Left forelimb (tissue), 1 donor: ENCODE measurements at places on chromosomes 4 and X.

DNA sequence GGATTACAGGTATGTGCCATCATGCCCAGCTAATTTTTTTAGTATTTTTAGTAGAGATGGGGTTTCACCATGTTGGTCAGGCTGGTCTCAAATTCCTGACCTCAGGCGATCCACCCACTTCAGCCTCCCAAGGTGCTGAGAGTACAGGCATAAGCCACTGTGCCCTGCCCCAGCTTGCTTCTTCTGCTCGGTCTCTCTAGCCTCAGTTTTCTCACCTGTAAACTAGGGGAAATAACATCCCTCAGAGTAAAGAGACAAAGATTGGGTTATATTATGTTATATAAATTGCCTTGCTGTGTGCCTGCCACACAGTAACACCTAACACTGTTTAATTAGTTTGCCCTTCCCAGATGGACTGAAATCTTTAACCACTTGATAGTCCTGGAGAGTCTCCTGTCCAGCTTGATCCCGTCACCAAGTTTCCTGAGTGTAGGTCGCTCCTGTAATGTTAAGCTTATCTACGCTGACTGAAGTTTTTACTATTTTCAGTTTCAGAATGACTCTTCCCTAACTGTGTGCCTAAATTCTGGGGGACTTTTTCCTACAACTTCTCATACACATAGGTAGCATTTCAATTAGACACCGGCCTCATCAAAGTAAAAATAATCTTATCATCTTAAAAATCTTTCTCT lies 412.7 kb upstream of the TENM3 start:
- no peak for DNase-seq

- DNase-seq: no peak
Measured at GRCh38 chr4:113837397-113837796, 75.9 kb upstream of the CAMK2D start.

- DNase-seq: no peak
Measured at GRCh38 chr4:183783991-183784553, 121.0 kb upstream of the STOX2 start.

DNA sequence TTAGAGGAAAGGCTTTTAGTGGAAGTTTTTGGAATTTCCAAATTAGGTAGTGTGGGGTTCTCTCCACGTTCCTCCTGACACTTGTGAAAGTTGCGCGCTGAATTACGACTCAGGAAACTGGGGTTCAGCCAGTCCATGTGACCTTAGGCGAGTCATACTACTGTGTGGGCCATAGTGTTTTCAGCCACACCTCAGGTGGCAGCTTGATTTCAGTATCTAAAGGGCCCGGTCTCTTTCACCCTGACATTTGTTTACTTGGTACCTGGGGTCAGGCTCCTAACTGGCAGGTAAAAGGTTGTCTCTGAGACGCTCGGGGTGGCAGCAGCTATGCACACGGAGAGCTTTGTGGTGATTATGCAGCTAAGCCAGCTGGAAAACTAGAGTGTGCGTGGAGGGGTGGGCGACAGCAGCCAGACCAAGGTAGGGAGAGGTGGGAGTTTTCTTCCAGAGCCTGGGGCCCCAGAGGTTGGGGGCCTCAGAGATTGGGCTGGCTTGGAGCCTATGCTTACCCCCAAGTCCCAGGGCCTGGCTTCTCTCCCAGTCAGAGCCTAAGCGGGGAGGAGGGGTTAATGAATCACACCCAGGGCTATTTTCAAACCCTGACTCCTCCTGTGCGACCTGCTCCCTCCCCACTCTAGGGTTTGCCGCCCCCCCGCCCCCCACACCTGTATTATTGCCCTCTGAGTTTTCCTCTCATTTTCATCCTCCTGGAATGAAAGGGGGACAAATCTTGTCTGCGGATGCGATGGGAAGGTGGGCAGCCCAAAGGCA lies 47.2 kb downstream of the STARD8 start:
- no peak for DNase-seq

GRCh38 chrX:104315555-104315954 lies 60.8 kb upstream of the ESX1 start:
- DNase-seq: no peak

- no peak for DNase-seq
Measured at GRCh38 chr4:16706251-16706650, 192.2 kb downstream of the LDB2 start.

DNA sequence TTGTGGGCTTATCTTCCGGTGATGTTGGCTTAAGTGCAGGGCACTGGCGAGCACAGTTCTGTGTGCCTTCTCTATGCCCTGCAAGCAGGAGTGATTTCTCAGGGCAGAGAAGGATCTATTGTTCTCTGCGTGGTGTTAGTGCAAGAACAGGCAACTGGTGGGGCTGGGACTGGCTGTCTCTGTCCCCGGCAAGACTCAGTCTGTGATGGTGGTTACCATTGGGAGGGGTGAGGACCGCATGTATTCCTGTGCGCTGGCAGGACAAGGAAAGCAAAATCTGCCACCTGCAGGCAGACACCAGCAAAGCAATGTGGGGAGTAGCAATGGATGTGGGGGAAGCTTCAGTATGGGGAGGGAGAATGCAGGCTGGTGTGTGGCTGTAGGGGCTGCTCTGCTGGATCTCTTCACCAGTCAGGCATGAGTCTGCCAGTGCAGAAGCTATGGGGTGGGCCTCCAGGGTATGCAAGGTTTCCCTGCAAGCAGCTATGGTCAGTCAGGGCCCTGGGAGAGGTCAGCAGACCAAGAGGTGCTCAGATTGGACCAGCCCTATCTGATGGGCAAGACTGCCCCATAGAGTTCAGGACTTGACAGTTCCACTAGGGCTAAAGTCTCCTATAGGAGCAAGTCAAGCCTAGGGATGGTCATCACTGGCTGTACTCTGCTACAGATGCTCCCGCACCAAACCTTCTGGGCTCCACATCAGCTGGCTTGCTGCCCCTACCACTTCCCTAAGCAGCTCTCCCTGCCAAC lies 16.8 kb downstream of the PF4 start:
- no peak for DNase-seq

- DNase-seq: no peak
Measured at GRCh38 chr4:87543835-87544461, 14.8 kb upstream of the SPARCL1 start.

- DNase-seq: no peak
Measured at GRCh38 chr4:134636338-134637051, 434.9 kb upstream of the PABPC4L start.
